ENCODE measurements at places on chromosomes 3 and 15.

DNA sequence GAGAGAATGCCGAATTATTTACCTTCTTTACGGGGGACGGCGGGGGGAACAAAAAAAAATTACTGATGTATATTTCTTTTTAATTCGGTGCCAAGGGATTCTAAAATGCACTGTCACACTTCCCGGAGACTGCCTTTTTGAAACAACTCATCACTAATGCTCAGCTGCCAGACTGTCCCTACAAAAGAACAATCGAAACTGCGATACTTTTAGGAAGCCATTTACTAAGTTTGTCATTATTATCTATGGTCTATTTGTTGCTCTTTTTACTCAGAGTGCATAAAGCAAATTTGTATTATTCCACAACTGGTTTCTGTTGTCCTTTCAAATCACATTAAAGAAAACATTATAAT, 60.8 kb downstream of the TM4SF4 start:
- DNase-seq = no peak

- DNase-seq = no peak
These were observed 21.5 kb downstream of the SCN5A start for GRCh38 chr3:38627956-38628355.

- peak; percentile 82 for DNase-seq
These were observed 29.4 kb downstream of the LYSMD4 start for GRCh38 chr15:99703603-99704443.

GRCh38 chr15:88323468-88323867, 66.9 kb upstream of the NTRK3 start:
- no peak for DNase-seq

DNA sequence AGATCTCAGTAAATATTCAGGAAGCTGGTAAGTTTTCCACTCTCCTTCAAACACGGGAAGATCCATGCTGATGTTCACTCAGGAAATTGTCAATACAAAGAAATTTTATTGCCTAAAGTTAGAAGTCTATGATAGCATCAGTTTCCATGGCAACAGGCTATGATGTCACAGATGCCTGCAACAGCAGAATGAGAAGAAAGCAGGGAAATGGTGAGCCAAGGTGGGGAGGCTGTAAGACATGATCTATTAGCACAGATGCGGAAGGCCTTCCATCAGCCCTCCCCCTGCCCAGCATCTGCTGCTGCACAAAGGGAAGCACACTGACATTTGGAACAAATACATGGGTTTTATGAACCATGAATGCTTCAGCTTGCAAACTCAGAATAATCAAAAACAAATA, 28.6 kb downstream of the EPHB1 start:
- DNase-seq = no peak

GRCh38 chr3:180854887-180855286, 57.6 kb upstream of the FXR1 start:
- no peak for DNase-seq

- no peak for DNase-seq
These were observed at the start of gene MORC1 for GRCh38 chr3:109117939-109118338. Gene MORC1, minus strand, starts transcription at chr3:109118134. Its CDS starts 75 bp downstream, at chr3:109118059.

GRCh38 chr3:65810302-65810701, 228.4 kb downstream of the MAGI1 start:
- DNase-seq = no peak

DNA sequence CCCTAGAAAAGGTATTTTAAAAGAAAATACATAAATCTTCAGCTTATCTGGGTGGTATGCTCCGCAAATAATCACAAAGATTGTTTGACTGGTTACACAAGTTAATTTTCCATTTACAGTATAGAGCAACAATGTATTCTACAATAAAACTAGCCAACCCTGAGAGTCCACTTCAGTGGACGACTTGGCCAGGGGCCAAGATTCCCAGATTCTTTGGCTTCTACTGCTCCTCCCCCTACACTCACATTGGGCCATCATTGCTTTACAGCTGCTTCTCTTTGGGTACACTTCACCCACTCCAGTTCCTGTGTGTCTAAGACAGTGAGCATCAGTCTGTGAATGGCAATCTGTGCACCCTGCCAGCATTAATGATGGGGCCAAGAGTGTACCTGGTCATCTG, 17.2 kb upstream of the PRICKLE2 start:
- no peak for DNase-seq

DNA sequence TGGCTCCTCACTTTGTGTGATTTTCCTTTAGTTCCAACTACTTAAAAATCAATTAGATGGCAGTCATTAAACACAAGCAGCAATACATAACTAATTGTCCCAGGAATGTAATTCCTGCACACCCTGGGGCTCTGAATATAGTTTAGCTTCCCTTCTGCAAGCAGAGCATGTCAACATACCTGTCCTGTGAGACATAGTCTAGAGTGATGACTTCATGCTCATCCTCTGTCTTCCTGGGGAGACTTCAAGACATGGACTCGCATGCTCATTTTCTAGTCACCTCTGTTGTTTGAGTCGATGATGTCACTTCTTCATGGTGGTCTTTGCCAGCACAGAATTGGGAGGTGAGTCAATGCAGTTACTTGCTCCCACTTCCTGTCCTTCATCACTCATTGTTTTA, 15.7 kb downstream of the C3orf52 start:
- peak; percentile 84 for DNase-seq

Data from NCI-H226 (cell line).